ENCODE measurements at places on chromosomes 7 and 10.

GRCh38 chr10:66927971-66928770 is 2.3 kb downstream of the LRRTM3 start:
- DNase-seq, result no peak

GRCh38 chr7:26428571-26428970 is 136.9 kb downstream of the SNX10 start:
- DNase-seq, result no peak

- DNase-seq, result no peak
Measured at GRCh38 chr7:136259074-136259473, 281.9 kb upstream of the MTPN start.

GRCh38 chr7:90408142-90408541 is 4.9 kb downstream of the CLDN12 start:
- no peak for DNase-seq

GRCh38 chr10:93680412-93681047 is 21.9 kb downstream of the FRA10AC1 start:
- no peak for DNase-seq

DNA sequence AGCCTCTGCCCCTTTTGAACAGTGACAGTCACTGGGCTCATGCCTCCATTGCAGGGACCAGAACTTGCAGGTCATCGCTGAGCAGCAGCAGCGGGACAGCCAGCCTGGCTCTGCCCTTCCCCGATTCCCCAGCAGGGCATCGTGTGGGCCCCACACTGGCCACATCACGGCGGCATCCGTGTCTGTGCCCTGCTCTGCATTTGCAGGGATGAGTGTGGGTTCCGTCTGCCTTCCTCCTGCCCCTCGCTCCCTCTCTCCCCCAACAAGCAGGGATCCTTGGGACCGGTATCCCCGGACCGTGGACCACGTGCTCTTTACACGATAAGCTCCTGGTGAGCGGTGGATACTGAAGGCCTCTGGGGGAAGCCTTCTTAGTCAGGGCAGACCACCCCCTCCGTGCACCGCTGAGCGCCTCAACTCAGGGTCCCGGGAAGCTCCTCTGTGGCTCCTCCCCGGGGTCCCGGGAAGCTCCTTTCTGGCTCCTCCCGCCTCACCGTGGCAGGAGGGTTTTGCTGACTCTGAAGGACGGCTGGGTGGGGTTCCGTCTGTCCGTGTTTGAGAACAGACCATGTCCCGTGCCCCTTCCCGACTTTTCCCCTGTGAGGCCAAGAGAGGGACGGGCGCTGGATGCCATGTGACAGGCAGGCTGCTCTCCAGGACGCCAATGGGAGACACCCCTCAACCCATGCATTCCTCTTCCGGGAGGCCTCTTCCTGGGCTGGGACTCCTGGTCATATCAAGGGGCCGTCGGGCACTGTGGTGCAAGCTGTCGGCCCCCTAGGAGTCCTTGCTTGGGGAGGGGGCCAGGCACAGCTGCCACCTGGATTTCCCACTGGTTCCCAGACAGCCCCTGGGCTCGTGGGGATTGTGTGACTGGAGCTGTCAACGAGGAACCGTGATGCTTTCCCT is 23.5 kb upstream of the NKX6-2 start:
- DNase-seq, result no peak

- DNase-seq, result no peak
Measured at GRCh38 chr10:6024334-6024682, 37.9 kb downstream of the IL2RA start.

GRCh38 chr10:72883861-72884260 is 9.7 kb upstream of the OIT3 start:
- DNase-seq, result no peak

GRCh38 chr10:133163889-133164815 is 4.1 kb downstream of the KNDC1 start:
- DNase-seq, result no peak

GRCh38 chr10:31687663-31688482 is 240.8 kb downstream of the ARHGAP12 start:
- no peak for DNase-seq

GRCh38 chr10:69270990-69271389 is 7.3 kb upstream of the HK1 start:
- DNase-seq, result no peak

- DNase-seq, result peak; percentile 52
Measured at GRCh38 chr7:103446049-103446520, at the start of gene SLC26A5. Gene SLC26A5 (minus strand): TSS chr7:103446207. CDS start chr7:103421514, 24,693 bp downstream.

DNA sequence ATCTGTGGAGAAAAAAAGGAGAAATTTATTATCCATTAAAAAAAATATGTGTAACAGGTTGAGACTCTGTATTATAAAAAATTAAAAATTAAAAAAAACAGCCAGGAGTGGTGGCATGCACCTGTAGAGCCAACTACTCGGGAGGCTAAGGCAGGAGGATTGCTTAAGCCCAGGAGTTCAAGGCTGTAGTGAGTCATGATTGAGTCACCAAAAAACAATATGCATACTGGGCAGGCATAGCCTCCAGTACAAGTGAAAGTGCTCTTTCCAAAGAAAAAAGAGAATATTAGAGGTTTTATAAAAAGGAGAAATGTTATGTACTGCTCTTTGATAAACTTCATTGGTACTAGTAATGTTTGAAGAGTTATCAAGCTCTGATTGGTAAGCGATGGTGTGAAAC is 647.1 kb upstream of the ZWINT start:
- DNase-seq, result no peak

DNA sequence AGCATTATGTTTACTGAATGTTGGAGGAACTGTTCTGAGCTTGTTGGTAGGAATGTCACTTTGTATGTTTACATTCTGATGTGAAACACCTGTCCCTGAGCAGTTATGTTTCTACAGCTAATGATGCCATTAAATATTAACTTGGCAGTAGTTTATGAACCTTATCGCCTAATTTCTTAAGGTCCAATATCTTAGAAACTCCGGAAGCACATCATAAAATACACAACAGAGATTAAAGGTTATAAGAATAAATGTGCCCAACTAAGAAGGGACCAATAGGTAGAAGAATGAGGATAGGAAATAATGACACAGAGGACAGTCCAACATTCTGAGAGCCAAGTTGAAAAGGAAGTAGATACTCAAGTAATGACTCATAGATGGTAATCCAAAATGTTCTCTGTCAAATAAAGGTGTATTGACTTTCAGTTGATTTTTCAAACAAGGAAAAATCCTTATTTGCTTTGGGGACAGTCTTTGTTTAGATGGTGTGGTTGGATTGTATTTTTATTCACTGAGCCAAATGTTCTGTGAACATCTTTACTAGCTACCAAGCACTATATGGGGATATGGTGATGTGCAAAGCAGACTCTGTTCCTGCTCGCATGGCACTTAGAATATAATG is 31.9 kb downstream of the LCOR start:
- DNase-seq, result no peak

GRCh38 chr7:23014681-23015080 is 751 bp upstream of the HYCC1 start:
- DNase-seq, result no peak

DNA sequence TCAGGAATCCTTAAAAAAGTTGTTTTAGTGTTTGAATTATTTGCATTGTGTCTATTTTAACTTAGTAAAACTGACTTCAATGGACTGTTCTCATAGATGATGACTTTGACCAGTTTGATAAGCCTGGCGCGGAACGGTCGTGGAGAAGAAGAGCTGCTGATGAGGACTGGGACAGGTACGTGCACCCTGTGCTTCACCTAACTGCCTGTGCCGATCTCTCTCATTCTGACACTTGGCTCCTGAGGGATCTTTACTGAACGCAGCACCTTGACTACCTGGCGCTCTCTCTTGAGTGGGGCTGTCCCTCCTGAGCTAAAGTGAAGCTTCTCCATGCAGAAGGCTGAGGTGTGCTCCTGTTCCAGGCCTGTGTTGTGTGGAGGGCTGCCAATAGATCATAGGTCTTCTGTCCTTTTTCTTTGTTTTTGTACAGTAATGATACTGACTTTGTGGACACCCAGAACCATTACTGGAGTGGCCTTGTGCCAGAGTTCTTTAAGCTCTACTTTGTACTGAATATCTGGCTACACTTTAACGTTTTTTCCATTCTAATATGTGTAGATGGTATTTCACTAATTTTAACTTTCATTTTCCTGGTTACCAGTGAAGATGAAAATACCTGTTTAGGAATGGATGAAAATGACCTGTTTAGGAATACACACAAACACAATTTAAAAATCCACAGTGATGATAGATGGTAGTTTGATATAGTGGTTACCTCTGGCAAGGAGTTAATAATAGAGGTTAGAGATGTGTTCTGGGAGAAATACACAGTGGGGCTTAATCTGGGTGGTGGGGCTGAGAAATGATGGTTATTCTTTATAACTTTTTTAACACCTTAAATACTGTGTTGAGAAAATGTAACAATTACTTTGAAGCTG is 20.9 kb downstream of the RBM33 start:
- DNase-seq, result no peak

GRCh38 chr7:7920481-7920880 is 48.1 kb upstream of the GLCCI1 start:
- DNase-seq, result peak; percentile 4

- DNase-seq, result no peak
Measured at GRCh38 chr7:148304456-148304855, 286.1 kb upstream of the C7orf33 start.

DNA sequence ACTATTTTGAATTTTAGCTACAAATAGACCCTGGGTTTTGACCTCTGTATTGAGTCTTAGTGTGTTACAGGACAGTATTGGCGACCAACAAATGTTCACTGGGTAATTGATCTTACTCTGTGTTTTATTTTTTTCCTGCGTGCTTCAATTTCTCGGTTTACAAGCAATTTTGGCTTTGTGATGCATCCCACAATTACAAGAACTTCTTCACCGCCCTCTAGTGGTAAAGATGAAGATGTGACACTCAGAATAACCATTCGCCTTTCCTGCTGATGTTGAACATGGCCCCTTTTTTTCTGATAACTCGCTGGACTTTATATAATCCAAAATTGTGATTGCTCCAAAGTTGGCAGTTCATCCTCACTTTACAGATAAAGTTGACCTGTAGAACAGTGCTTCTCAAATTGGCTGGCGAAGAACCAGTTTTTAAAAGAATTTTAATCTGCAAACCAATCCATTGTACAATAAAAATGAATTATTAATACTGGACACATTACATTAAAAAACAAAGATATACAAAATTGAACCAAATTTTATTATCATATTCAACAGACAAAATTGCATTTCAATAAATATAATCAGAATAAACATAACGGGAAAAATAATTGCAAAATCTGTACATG is 20.2 kb upstream of the SMC3 start:
- no peak for DNase-seq

DNA sequence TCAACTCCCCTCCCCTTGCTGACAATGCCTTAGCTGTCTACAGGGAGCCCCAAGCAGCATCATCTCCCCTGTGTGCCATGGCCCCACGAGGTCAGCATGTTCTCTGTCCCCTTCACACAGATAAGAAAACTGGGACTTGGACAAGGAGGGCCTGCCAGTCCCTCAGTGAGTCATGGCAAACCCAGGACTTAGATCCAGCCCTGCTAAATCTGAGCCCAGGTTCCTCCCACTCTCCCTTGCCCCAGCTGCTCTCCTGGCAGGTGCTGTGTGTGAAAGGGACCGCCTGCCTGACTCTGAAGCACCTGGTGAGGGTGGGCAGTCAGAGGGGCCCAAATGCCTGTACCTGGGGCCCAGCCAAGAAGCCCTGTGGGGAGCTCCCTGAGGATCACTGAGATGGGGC is 7.4 kb downstream of the CRHR2 start:
- no peak for DNase-seq

- no peak for DNase-seq
Measured at GRCh38 chr7:25289518-25289917, 61.2 kb upstream of the NPVF start.

- no peak for DNase-seq
Measured at GRCh38 chr10:6929148-6929830, 349.2 kb upstream of the PRKCQ start.

GRCh38 chr10:90592638-90593302 is 265.1 kb downstream of the HTR7 start:
- peak; percentile 8 for DNase-seq

DNA sequence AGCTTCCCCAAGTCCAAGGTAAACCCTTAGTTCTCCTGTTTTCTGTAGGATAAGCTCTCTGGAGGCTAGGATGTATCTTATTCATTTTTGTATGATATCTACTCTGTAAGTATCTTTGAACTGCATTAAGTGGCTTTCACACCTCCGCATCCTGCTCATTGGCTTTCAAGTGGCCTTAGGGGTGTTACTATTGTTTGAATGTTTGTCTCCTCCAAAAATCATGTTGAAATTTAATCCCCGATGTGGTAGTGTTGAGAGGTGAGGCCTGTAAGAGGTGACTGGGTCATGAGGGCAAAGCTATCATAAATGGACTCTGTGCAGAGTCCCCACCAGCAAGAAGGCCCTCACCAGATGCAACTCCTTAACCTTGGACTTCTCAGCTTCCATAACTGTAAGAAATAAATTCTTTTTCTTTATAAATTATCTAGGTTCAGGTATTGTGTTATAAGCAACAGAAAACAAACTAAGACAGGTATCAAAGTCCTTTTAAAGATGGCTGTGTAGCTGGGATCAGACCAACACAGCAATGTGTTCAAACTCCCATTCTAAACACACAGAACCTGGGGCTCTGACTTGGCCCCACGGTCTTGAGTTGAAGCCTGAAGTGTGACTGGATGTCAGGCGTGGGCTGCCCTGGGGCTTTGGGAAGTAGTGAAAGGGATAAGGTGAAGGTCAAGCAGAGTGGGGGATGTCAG is 25.9 kb downstream of the TBXAS1 start:
- no peak for DNase-seq

DNA sequence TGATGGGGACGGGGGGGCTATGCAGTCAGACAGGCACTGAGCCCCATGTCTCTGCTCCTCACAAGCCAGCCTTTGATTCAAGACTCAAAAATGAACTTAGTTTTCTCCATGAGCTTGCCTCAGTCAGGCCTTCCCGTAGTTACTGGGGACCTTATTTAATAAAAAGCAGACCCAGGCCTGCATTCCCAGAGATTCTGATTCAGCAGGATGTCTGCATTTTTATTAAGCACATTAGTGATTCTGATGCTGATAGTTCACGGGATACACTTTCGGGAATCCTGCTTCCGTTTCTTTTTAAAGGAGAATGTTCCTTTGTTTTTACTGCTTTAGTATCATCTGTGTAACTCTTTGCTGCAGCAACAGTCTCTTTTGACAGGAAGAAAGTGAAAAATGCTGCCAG is 28.3 kb upstream of the PLPP4 start:
- DNase-seq, result no peak

DNA sequence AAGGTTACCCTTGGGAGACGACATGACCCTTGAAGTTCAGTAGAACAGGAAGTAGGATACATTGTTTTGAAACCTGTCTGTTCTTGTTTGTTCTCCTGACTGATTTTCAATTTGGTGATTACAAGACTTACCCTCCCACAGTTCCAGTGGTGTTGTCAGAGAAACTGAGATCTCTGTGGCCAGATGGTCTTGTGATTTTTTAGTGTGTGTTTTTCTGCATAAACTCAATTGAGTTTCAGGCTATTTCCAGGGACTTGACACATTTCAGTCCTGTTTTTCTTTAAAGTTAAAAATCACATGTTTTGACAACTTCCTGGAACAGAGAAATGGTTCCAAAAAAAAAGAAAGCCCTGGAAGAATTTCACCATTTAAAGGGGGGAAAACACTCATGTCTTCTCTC is 22.3 kb downstream of the PIK3CG start:
- no peak for DNase-seq

DNA sequence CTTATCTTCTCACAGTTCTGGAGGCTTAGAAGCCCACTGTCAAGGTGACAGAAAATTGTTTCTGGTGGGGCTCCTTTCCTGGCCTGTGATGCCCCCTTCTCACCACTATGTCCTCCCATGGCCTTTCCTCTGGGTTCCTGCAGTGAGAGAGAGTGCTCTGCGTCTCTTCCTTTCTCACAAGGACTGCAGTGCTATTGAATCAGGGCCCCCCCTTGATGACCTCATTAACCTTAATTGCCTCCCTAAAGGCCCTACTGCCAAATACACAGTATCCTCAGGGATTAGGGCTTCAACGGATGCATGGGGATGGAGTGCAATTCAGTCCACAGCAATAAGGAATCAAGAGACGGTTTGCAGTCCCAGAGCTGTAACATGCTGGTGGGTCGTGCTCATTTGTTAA is 82.0 kb upstream of the GRB10 start:
- DNase-seq, result no peak

All from stimulated activated CD4-positive, alpha-beta T cell treated with anti-CD3 and anti-CD28 coated beads, Interleukin-15, amount 100 ng/mL, for 24 hours (primary cell).